Natural killer cell (primary cell): ENCODE measurements at places on chromosomes 5 and 9. TPM values are rescaled to one million over a fixed set of nuclear protein-coding genes. Genes with fewer than 3 reads are reported as not detected.

The CATSPER3 gene
- total RNA-seq = 0.55 TPM

The PCDHB16 gene
- not detected for total RNA-seq

GRCh38 chr9:129851821-129852220 is 16.6 kb downstream of the USP20 start:
- DNase-seq = no peak

DNA sequence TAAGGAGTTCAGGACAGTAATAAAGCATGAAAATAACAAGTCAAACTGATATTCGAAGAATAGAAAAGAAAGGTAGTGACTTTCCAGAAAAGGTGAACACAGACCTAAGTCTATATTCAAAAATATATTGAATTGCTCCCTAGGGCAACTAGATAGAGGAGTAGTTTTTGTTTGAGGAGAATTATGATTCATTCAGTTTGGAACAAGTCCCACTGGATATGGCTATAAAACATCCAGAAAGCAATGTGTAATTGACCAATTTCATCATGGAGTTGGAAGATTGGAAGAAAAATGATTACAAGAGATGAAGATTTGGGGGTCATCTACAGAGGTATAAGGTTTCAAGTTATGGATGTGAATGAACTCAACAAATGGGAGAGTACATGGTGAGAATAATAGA is 117.5 kb upstream of the ZNF462 start:
- DNase-seq = no peak

DNA sequence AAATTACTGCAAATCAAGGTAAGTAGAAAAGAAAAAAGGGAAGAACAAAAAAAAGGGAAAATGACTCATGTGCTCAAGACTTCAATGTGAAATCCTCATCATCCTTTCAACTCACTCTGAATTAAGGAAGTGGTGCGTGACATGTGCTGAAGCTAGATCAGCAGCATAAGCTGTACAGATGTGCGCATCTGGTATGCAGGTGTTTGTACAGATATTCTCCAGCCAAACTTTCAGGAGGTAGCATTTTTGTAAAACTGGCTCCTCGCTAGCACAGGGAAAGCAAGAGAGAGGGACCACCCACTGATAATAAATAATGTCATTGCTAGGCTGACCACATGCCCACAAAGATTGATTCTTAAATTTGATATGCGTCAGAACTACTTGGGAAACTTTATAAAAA is 253.9 kb upstream of the RGMB start:
- no peak for DNase-seq

- DNase-seq = no peak
Observed at GRCh38 chr9:98854266-98854665, 46.8 kb downstream of the GALNT12 start.

- DNase-seq = peak; percentile 66
Observed at GRCh38 chr9:34500623-34501267, 22.0 kb downstream of the ENHO start.

DNA sequence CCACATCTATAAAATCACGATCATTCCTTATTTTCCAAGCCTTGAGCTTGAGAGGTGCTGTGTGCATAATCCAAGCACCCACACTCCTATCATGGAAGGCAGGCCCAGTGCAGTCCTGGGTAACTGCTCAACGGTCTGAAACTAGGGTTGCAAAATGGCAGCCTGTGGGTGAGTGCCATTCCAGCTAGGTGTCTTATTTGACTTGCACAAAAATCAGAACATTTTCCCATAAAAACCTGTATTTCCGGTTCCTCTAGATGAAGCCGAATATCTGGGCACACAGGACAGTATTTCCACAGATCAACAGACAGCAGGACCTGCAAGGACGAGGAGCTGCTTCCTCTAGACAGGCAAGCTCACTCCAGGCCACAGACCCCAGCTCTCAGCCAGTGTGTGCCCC is 588.8 kb downstream of the BNC2 start:
- DNase-seq = no peak

DNA sequence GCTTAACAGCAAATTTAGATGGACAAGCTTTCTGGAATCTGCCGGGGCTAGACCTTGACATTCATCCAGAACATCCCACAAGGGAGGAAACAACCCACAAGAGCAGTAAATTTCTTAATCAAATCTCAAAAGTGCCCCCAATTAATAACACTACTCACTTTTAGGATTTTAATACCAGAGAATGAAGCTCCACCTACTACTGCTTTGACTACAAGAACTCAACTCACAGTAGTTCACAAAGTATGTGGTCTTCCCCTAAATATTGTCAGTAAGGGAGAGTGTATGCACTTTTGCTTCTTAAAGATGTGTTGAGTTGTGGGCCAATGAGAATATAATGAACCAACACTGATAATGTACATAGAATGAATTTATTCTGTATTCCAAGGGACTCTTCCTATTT is 94.7 kb downstream of the EBF1 start:
- no peak for DNase-seq
